Colonic mucosa (tissue), 4 donors: ENCODE measurements at places on chromosomes 12 and 14.

DNA sequence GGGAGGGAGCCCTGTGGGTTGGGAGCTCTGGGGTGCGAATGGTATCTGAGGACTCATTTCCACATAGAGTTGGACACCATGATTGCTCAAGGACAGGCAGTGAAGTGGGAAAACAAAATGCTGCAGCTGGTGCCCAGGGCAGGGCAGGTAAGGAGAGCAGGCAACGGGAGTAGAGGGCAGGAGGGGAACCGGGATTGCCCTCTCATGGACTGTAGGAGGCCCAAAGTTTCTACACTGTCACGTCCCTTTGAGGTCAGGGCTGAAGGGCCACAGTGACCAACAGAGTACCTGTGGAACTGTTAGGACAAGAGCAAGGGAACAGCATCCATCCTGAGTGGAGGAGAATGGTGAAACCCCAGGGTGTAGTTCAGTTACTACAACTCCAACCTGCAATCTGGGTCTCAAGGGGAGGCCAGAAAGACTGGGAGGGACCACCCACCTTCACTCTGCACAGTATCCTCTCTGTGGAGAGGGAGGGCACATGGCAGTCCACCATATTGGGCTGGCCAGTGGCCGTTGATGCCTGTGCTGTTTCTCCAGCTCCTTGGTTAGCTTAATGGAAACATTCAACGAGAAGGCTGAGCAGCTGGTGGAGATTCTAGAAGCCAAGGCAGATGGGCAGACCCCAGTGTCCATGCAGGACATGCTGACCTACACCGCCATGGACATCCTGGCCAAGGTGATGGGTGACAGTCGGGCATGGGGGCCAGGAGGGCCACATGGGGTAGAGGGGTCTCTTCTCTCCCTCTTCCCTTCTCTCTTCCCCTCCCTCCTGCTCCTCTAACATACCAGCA, 22.2 kb downstream of the CYP46A1 start:
- H3K4me3 ChIP-seq = no peak overlapping the region
- H3K27ac ChIP-seq = no peak overlapping the region
- H3K27me3 ChIP-seq = no peaks in the 10 kb centered on the region
- no peaks in the 10 kb centered on the region for H3K36me3 ChIP-seq
- DNase-seq = no peak
- H3K4me1 ChIP-seq = no peaks in the 10 kb centered on the region

DNA sequence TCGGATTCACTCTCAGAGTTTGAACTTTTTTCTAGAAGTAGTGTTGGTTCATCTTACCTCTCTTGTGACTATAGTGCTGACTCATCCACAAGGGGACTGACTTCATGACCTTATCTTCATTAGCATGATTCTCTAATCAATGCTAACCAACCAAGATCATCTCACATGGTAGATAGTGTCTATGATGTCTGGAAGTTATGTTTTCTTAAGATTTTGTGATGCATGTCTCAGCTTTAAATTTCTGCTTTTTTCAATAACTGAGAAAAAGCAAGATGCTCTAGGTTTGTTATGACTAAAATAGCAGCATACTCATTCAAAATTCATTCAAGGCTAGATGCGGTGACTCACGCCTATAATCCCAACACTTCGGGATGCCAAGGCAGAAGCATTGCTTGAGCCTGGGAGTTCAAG, 12.3 kb upstream of the SLC35E3 start:
- H3K4me3 ChIP-seq = no peak overlapping the region
- no peaks in the 10 kb centered on the region for H3K27me3 ChIP-seq
- no peak overlapping the region for H3K27ac ChIP-seq
- H3K36me3 ChIP-seq = peaks cover 7% of the 10 kb centered on the region
- no peaks in the 10 kb centered on the region for H3K4me1 ChIP-seq
- no peak for DNase-seq

GRCh38 chr12:13233830-13234641, 37.5 kb downstream of the EMP1 start:
- H3K36me3 ChIP-seq = no peaks in the 10 kb centered on the region
- H3K4me1 ChIP-seq = no peaks in the 10 kb centered on the region
- no peaks in the 10 kb centered on the region for H3K27me3 ChIP-seq
- no peak overlapping the region for H3K4me3 ChIP-seq
- peak; percentile 70 for DNase-seq
- no peak overlapping the region for H3K27ac ChIP-seq

DNA sequence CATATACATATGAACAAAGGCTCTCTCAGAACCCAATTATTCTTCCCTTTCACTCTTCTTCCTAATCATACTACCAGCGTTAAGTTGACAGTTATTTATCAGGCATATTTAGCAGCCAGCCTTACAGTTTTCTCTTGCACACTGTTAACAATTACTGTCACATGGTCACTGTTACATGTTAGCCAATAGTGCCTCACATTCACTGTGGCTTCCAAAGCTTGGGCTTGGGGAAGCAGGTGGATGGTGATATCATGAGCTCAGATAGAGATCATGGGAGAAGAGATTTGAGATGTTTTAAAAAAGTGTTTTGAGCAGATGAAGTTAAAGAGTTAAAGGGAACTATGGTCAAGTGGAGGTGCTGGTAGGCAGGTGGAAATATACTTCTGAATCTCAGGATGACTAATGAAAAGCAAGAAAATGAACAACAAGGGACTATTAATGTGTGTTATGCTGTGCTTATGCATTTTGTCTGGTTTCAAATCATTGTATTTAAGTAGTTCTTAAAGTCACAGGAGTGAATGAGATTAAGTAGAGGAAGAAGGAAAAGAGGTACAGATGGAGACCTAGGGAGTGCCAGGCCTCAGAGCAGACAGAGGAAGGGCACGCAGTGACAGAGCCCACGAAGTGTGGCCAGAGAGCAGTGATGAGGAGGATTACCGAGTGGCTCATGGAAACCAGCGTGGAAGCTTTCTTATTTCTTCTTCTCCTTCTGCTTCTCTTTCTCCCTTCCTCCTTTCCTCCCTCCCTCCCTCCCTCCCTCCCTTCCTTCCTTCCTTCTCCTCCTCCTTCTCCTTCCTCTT, 39.6 kb downstream of the BICD1 start:
- H3K27ac ChIP-seq = no peak overlapping the region
- no peaks in the 10 kb centered on the region for H3K27me3 ChIP-seq
- no peaks in the 10 kb centered on the region for H3K4me1 ChIP-seq
- no peaks in the 10 kb centered on the region for H3K36me3 ChIP-seq

- no peak overlapping the region for H3K4me3 ChIP-seq
- no peak overlapping the region for H3K27ac ChIP-seq
- DNase-seq = no peak
- H3K4me1 ChIP-seq = no peaks in the 10 kb centered on the region
- peaks cover 10% of the 10 kb centered on the region for H3K27me3 ChIP-seq
These were observed 3.0 kb upstream of the MYF6 start for GRCh38 chr12:80704420-80704819.

DNA sequence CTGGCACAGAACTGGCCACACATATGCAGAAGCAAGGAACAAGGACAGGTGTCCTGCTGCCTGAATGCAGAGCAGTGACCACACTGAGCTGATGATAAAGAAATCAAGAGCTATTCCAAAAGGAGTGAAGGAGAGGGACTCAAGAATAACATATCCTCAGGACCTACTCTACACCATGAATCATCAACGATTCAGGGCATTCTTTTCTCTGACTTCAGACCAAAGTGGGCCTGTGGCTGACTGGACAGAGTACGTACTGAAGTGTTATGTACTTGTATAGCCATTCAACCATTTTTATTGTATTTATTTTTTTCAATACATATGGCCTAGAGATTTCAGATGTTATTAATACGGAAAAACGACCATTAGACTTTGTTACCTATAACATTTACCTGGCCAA, 177.5 kb upstream of the TMTC1 start:
- DNase-seq = no peak
- no peaks in the 10 kb centered on the region for H3K4me1 ChIP-seq
- no peaks in the 10 kb centered on the region for H3K36me3 ChIP-seq
- H3K27me3 ChIP-seq = no peaks in the 10 kb centered on the region
- H3K4me3 ChIP-seq = no peak overlapping the region

DNA sequence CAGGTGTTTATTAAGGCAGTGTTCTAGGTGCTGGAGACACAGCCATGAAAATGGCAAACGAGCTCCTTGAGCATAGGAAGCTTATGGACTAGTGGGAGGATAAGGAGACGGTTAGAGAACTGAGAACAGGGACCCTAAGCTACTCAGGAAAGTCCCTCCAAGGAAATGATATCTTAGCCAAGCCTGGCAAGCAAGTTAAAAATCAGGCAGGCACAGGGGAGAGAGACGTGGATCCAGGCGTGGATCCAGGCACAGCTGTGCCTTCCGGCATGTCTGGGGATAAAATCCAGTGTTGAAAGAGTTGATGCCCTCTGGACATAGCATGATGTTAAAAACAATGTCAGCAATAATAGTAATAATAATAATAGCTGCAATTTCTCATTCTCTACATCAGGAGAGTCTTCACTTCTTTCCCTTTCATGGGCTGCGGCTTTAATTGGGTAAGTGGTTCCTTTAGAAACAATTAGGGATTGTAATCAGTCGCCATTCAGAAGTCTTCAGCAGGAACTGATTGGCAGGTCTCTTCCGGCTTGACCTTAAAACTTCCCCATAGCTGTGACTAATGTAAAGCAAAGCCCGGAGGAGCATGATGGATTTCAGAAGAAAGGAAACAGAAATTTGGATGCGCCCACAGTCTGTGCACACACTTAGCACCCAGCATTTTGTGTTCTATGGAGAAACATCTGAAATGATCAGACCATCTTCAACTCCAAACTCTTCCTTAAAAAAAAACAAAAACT, 230.2 kb downstream of the SLC41A2 start:
- no peak overlapping the region for H3K4me3 ChIP-seq
- H3K27me3 ChIP-seq = no peaks in the 10 kb centered on the region
- no peak for DNase-seq
- H3K4me1 ChIP-seq = no peaks in the 10 kb centered on the region
- H3K36me3 ChIP-seq = no peaks in the 10 kb centered on the region

- H3K27me3 ChIP-seq = peaks cover 77% of the 10 kb centered on the region
- H3K4me3 ChIP-seq = no peak overlapping the region
- H3K27ac ChIP-seq = no peak overlapping the region
- H3K4me1 ChIP-seq = no peaks in the 10 kb centered on the region
- no peak for DNase-seq
These were observed 7.1 kb upstream of the SMUG1 start for GRCh38 chr12:54195737-54196347.

DNA sequence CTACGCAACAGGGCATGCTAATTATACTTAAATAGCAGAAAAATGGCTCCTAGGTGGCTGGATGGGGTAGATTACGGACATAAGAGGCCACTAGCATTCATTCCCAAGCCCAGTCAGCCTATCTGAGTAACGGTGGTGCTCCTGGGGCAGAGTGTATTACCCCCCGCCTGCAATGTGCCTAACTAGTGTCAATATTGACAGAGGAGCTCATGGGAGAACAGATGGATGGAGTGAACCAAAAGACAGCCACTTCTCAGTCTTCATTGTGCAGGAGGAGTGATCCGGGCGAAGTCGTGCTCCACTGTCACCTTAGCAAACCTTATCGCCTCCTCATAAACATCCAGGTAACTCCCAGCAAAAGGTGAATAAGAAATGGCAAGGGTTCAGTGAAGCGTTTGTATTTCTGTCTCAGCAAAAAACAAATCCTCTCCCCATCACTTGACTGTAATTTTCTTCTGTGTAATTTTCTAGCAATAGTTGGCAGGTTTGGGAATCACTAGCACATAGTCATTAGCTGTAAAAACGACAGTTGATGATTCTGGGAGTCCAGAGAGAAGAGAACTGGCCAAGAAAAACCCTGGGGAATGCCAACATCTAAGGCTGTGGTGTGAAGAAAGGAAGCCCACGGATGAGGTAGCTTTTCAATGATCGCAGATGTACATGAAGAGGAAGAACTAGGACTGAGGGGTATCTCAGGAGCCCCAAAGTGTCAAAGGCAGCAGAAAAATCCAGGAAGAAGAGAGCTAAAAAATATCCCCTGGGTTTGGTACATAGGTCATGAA, 126.6 kb upstream of the BCL2L14 start:
- no peak overlapping the region for H3K27ac ChIP-seq
- no peaks in the 10 kb centered on the region for H3K36me3 ChIP-seq
- no peaks in the 10 kb centered on the region for H3K4me1 ChIP-seq
- no peak overlapping the region for H3K4me3 ChIP-seq

DNA sequence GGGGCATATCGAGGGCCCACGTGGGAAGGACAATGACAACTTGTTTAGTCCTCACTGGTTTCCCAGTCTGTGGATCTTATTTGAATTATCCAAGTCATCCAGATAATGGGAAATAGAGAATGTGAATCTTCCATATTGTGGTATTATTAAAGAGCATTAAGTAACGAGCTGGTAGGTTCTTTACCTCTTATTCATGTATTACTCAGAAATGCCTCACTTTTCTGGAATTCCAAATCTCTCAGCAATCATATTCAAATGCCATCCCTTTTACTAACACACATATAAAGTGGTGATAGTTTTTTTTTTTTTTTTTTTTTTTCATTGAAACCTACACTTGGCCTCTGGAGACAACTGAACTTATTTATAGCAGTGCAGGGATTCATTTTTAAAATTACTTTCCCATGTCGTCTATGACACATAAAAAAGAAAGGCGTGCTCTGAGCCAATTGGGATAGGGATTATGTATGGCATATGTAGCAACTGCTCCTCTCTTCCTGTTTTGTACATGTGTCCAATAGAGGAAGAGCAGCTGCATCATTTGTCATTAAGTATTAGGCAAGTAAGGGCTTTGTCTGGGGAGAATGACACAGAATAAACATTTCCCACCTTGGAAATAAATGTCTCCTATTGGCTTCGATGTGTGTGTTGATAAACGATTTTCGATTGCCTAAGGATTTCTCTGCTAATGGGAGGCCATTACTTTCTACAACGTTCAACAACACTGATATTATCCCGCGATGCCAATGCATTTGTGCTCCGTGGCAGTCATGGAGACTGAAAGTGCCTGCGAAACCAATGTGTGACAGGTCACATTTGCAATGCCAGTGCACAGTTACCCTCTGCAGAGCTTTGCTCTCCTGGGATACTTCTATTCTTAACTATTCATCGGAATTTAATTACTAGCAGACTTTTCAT, 78.6 kb upstream of the IFNG-AS1 start:
- no peaks in the 10 kb centered on the region for H3K27me3 ChIP-seq
- H3K36me3 ChIP-seq = no peaks in the 10 kb centered on the region
- H3K27ac ChIP-seq = no peak overlapping the region
- no peaks in the 10 kb centered on the region for H3K4me1 ChIP-seq

GRCh38 chr12:95857156-95857555, 1.6 kb upstream of the SNRPF start:
- DNase-seq = no peak
- no peak overlapping the region for H3K27ac ChIP-seq
- no peaks in the 10 kb centered on the region for H3K27me3 ChIP-seq
- H3K4me3 ChIP-seq = no peak overlapping the region

DNA sequence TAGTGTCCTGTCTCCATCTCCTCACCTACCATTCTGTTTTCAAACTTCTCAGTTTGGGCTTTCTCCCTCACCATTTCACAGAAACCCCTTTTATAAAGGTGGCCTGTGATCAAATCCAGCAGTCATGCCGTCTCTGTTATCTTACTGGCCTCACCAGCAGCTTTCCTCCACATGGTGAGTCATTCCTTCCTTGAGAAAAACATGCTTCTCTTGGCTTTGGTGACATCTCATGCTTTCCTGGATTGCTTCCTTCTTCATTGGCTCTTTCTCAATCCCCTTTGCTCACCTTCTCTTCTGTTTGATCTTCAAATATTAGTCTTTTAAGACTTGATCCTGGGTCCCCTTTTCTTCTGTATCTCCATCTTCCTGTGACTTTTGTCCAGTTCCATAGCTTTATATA, 164.9 kb downstream of the ANO4 start:
- no peak overlapping the region for H3K4me3 ChIP-seq
- H3K27ac ChIP-seq = no peak overlapping the region
- no peaks in the 10 kb centered on the region for H3K27me3 ChIP-seq
